PC-9 (cell line): ENCODE measurements at places on chromosomes 2 and 18.

GRCh38 chr2:17625446-17625845 is 85.0 kb downstream of the VSNL1 start:
- no peak for DNase-seq

DNA sequence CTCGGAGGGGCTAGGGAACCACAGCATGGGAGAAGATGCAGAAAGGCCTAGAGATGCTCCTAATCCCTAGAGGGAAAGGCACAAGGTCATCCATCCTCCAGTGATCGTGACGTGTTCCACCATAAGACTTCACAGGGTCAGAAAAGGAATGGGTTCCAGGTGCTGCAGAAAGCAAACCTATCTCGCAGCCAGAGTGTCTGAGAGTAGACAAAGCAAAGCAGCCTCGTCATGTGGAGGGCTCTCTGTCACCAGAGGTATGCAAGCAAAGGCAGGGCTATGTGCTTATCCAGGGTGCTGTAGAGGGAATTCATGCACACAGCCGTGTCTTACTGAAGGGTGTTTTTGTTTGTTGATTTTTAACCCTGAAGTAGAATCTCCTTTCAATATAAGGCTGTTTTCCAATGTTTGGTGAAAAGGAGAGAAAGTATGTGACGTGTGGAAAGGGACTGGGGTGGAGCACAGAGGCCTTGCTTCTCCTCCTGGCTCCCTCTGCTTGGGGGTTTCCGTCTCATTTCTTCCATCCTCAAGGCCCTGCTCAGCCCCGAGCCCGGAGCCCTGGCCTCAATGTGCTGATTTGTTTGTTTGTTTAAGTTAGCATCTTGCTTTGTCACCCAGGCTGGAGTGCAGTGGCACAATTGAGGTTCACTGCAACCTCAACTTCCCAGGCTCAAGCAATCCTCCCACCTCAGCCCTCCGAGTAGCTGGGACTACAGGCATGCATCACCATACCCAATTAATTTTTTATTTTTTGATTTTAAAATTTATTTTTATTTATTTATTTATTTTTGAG is 3.0 kb downstream of the GPR55 start:
- no peak for DNase-seq

DNA sequence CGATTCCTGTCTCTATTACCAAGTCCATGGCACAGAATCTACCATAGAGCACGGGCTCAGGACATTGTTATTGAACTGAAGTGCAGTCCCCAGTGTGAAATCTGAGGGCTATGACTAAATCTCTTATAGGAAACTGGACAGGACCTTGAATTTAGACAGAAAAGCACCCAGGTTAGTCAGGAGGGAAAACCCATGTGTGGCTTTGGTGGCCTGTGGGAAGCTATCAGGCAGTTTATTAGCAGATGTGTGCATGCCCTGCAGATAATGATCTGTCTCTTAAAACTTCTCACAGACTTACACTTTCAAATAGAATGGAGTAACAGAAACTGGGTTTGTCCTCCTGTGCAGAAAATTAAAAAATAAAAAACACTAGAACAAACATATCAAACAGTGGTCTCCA is 610.0 kb upstream of the RAB6C start:
- DNase-seq: no peak

GRCh38 chr2:118613737-118614136 is 233.7 kb downstream of the EN1 start:
- DNase-seq: no peak

DNA sequence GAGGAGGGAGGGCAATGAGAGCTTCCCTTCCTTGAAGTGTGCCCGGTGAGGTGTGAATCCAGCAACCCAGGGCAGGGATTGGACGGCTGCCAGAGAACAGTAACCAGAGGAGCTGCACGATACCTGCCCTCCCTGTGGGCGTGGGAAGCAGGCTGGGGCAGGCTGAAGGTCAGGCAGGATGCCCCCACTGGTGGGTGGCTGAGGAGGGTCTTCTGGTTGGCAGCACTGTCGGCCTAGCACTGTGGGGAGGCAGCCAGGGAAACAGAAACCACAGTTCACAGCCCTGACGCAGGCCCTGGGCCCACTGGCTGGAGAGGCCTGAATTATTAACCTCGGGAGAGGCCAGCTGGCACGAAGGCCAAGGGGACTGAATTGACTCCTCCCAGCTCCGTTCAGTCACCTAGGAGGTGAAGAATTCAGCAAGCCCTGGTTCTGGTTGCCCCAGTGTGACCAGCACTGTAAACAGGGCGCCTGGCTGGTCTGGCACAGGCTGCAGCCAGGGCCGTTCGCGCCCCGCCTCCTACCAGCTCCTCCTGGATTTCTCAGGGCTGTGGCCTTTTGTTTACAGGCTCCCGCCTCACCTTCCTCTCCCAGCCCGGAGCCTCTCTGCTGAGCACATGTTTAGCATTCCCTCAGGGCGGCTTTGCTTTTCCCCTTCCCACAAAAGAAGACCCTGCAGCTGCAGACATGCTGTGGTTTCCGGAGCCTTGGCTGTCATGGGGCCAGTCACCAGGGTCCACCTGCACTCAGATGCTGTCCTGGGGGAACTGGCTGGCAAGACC is 97.8 kb downstream of the B3GNT2 start:
- peak; percentile 95 for DNase-seq

GRCh38 chr2:128380961-128381938 is 62.6 kb upstream of the HS6ST1 start:
- no peak for DNase-seq

- no peak for DNase-seq
These were observed 66.1 kb downstream of the PTPRM start for GRCh38 chr18:7633171-7633570.

DNA sequence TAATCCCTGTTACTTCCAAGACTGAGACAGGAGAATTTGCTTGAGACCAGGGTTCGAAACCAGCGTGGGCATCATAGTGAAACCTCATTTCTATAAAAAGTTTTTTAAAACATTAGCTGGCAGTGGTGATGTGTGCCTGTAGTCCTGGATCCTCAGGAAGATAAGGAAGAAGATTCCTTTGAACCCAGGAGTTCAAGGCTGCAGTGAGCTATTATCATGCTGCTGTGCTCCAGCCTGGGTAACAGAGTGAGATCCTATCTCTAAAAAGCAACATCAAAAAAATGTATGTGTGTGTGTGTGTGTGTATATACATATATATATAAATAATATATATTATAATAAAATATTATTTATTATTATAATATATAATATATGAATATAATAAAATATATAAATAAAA is 1417.6 kb upstream of the CDH2 start:
- no peak for DNase-seq

DNA sequence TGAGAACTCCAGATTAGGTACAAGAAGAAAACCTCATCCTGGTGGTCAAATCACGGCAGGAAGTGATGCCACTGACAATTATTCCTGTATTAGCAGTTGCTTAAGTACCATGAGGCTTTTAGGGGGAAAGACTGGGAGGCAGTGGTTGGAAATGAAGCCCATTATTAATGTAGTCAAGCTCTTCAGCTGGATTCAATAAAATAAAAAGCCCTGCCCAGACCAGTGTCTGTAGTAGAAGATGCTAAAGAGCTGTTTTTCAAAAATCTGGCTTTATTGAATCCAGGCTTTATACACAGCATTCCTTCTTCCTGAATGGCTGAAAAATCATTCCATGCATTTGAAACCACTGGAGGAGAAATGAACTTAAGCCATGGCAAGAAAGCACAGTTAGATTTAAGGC is 155.2 kb downstream of the BCL2 start:
- DNase-seq: no peak

DNA sequence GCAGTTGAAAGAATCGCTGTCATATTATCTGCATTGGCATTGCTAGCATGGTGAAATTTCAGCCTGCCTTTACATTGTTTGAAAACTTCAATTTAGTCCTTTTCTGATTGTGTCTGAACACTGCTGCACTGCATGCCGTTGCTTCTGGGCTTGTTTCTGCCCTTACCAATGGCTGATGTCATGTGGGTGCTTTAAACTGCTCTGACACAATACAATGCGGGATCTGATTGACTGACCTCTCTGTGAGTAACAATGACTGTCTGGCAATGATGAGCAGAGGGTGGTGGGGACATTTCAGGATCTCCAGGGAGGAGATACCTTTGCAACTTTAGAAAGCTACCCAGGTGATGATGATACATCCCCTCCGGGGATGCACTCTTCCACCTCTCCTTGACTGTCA is 119.5 kb upstream of the ZBTB14 start:
- no peak for DNase-seq

DNA sequence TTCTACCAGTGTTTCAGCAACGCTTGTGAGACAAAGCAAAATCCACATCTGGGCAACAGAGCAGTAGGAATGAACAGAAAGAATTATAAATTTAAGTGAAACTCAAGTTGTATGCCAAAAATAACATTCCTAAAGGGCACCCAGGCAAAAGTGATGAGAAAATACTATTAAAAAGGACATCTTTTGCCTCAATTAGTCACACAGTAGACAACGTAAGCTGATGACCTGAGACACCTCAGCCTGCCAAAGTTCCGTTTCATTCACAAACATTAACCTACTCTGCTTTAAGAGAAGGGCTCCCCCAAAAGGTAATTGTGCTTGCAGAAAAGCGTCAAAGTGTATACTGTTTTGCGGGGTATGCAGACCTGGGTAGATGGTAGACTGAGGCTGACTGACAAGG is 7.2 kb downstream of the HDLBP start:
- DNase-seq: no peak

GRCh38 chr2:235857598-235857997 is 310.6 kb downstream of the GBX2 start:
- no peak for DNase-seq
